ENCODE measurements at places on chromosomes 5 and 9.
A peak's percentile ranks its signal among the peaks of the same experiment; 100 is the strongest.

DNA sequence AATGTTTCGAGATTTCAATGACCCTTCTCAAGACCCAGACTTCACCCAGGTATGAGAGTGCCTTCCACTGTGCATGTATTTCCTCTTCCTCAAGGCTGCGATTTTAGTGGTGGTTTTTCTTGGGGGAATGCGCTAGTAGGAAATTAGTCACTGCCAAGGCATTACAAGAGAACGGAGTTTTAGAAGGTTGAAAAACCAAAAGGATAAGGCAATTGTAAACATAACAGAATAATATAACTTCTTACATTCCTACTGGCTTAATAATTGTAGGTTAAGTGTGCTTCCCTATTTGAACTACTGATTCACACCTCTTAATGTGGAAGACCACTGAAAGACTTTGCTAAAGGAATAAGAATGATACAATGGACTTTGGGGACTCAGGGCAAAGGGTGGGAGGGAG lies 38.9 kb downstream of the ACO1 start:
- DNase-seq, result no peak

- peak; percentile 24 for DNase-seq
These were observed 510 bp downstream of the NOXA1 start for GRCh38 chr9:137423514-137424291.

DNA sequence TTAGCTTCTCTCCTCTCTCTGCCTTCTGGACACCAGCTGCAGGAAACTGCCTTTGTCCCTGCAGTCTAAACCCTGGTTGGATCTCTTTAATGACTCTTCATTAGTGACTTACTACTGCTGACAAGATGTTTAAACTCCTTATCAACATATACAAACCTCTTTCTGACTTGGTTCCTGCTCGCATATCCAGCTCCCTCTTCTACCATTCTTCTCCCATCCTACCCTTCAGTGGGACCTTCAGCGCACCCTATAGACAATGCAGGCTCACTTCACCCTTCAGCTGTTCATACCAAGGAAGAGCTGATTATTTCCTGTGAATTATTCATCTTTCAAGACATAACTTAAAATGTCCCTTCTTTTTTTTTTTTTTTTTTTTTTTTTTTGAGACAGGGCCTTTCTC lies 436.5 kb downstream of the KIAA0825 start:
- no peak for DNase-seq

DNA sequence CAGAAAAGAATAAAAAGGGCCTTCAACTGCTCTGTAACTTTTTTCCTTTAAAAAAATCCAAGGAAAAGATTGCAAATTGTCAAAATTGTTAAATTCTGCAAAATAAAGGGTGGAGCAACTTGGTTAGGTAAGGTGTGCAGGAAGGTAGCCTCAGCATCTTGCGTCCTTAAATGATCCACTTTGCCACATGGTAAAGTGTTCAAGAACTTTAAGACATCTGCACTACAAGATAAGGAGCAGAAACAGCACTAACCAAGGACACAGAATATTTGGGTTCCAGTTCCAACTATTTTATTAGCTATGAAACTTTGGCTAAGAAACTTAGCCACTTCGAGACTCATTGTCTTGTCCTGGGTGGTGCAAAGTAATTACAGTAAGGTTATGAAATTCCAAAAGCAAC lies 53.7 kb downstream of the ANKRD55 start:
- DNase-seq, result no peak

DNA sequence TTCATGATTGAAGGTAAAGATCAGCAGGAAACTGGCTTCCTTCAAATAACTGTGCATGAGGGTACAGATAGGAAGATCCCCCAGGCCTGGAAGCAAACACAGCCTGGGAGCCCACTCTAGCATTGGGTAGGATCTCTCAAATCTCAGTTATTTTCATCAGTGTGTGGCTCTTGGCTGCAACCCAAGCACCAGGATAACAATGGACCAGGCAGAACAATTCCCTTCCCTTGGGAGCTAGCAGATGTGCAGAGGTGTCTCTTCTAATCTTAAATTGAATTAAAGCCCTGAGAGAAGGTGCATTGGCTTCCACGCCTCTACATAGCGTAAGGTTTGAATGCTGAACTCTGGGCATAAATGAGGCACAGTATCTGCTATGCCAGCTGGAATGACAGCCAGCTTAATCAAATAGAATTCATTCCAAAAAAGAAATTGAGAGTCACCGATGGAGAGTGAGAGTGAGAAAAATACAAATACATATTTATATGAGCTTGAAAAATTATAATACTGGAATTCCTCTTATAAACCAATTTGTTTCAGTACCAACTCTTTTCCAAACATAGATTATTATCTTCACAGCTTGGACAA lies 957.3 kb downstream of the CDH12 start:
- DNase-seq, result no peak

DNA sequence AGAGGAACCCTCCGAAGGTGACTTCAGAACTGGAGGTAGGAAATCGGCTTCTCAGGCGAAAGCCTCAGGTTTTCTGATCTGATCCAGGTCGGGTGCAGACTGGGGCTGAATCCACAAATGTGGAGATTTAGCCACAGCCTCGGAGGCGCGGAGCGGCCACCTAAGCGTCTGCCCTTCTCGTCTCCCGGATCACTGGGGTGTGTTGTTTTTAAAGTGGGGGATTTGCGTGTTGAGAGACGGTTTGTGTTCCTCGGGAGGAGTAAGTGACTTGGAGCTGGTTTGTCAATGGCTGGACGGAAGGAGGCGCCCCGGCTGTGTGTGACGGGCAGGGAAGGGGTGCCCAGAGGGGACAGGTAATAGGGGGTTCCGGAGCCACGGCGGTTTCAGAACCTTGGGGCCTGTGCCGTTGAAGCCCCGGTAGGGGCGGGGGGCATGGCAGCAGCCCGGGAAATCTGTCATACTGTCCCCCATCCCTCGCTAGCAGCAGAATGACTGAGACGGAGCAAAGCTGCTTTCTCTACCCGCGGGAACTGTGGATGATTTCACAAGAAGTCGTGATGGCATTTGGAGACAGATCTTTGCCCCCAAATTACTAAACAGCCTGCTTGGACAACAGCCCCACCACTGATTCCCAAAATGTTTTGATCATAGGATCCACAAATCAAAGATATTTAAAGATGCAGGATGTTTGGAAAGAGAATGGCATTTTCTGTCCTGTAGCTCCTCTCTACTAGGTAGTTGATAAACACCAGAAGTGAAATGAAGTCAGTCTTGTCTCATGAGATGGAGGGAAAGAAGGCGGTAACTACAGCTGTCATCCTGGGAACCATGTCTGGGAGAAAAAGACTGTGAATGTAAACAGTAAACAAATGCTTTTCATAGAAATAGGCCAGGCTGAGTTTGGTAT lies 216.5 kb downstream of the PDZD2 start:
- peak; percentile 27 for DNase-seq

DNA sequence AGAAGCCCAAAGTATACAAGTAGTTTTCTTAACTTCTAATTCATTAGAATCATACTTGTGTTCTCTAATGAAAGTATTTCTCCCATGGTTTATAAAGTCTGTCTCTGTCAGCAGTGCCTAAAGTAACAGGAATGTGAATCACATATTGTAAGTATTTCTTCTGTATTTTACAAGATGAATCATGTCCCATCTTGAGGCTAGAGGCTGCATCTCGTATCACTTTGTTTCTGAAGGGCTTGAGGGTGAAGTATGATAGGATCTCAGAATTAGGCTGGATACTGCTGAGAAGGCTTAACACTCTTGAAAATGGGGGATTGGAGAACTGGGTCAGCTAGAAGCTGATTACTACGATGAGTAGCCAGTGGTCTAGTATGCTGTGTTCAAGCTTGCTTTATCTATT lies 242.2 kb upstream of the ACTBL2 start:
- DNase-seq, result no peak

DNA sequence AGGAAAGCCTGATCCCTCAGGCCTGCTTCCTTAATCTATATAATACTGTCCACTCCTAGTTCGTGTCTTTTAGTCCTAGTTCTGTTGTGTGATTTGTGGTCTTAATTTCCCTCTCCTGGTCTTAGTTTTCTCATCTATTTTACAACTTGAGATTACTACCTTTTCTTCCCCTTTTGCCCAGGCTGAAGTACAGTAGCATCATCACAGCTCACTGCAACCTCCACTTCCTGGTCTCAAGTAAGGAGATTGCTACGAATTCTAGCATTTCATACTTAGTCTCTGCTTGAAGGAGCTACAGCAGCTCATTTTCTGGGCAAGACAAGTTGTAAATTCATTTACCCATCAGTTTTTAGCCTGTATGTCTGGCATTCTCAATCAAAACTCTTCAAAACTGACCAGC lies 5.5 kb downstream of the TRIM32 start:
- DNase-seq, result no peak

- DNase-seq, result no peak
These were observed 6.5 kb downstream of the GLIS3 start for GRCh38 chr9:4293293-4293941.

- no peak for DNase-seq
These were observed 11.9 kb downstream of the HAND1 start for GRCh38 chr5:154466147-154466546.

DNA sequence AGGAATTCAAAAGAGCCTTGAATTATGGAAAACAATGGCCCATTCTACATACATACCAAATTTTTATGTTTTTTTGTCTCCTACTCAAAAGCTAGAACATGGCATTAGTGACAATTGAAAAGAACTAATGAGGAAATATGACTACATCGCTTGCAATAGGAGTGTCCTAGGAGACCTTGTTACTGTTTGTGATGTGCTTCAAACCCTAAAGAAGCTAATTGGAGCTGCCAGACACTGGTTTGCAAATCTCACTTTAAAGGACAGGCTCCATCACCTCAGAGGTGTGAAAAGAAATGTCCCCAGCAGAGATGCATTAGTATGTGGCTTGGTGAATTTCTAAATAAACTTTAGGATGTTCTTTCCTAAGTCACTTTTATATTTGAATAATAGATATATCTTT lies 354.2 kb upstream of the EFNA5 start:
- no peak for DNase-seq

- DNase-seq, result no peak
These were observed 34.7 kb downstream of the LMNB1 start for GRCh38 chr5:126811515-126812198.

- no peak for DNase-seq
These were observed 134.7 kb upstream of the ZNF608 start for GRCh38 chr5:124880903-124881697.

GRCh38 chr5:141872496-141873356 lies 5.5 kb downstream of the PCDH1 start:
- DNase-seq, result peak; percentile 4

DNA sequence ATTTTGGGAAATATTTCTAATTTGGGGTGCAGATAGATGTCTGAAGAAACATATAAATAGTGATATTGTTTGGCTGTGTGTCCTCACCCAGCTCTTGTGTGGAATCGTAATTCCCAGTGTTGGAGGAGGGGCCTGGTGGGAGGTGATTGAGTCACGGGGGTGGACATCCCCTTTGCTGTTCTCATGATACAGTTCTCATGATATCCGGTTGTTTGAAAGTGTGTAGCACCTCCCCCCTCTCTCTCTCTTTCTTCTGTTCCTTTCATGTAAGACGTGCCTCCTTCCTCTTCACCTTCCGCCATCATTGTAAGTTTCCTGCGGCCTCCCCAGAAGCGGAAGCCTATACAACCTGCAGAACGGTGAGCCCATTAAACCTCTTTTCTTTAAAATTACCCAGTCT lies 11.4 kb upstream of the ADAMTS16 start:
- no peak for DNase-seq

GRCh38 chr9:98870782-98871557 lies 63.5 kb downstream of the GALNT12 start:
- DNase-seq, result no peak

DNA sequence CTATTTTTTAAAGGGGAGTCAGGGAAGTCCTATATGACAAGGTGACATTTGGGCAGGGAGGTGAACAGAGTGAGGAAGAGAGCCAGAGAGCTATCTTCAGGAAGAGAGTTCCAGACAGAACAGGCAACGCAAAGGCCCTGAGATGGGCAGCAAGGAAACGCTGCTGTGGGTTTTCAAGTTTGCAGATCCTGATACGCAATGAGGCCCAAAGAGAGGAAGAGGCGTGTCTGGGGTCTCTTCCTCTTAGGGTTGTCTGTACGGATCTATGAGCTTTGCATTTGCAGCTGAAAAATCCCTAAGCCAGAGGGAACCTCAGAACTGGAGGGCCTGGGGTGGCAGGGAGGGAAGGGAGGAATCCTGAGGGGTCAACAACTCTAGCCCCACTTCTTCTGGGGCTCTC lies 13.6 kb downstream of the FAT2 start:
- no peak for DNase-seq

GRCh38 chr5:138884554-138884953 lies 9.4 kb upstream of the LRRTM2 start:
- DNase-seq, result no peak

DNA sequence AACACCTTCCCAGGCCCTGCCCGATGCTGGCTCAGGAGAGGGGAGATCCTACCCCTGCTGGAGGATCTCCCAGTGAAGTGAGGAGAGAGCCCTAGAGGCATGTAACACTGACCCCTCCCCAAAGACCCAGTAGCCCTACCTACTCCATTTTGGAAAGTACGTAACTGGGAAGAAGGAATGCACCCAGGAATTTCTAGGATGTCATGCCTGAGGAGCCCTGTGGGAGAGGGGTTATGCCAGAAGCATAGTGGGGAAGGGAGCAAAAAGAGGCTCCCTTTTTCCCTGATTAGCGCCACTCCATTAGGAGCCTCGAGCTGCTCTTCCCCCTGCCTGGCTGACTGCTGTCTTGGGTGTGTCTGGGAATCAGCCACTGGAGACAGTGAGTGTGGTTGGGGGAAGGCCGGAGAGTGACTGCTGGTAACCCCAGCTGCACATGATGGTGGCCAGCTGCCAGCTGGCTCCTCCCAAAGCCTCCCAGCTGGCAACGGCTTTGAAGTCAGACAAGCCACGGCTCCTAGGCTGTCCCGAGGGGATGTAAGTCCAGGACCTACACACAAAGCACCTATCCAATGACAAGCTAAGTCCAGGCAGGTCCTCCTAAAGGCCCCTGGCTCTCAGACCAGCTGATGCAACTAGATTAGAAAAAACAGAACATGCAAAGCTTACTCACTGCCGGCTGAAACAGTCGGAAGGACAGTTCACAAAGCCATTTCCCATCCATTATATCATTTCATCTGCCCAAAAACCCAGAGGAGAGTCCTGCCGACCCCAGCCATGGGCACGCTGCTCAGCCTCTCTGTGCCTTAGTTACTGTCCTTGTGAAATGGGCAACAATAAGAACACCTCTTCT lies 136.5 kb upstream of the ABCA1 start:
- DNase-seq, result peak; percentile 90

DNA sequence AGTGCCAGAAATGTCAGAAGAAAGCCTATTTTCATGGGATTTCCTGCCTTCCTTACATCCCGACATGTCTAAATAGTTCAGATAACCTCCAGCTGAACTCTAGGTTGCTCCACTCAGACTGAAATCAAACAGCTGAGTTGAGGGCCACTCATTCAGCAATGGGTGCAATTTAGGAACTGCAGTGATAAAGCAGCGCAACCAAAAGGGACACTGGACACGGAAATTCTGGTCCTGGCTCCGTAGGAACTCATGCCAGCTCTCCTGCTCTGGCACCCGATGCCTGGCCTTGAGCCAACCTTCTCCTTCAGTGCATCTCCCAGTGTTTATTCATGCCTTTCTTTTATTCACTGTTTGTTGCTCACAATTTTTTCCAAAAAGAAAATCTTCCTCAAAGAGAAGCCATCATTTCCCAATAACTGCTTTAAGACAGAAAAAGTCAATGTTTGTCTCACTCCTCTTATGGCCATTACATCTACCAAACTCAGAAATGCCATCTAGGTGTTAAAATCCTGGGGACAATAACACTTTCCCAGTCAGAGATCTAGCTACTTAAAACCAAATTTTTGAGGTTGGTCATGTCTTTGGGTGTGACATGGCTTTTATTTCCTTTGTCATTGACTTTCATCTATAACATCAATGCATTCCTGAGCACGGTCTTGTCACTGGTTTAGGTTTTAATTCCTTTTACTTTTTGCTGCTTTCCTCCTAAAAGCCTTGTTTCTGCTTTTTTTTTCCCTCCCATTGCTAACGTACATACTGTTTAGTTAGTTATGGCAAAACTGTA lies 126.9 kb downstream of the PDE4D start:
- no peak for DNase-seq

Data from left ventricle myocardium inferior (tissue), 1 donor.